Colonic mucosa (tissue), 4 donors: ENCODE measurements at places on chromosomes 5 and 9. TPM values are rescaled to one million over a fixed set of nuclear protein-coding genes. Genes with fewer than 3 reads are reported as not detected.
A peak's percentile ranks its signal among the peaks of the same experiment; 100 is the strongest.

DNA sequence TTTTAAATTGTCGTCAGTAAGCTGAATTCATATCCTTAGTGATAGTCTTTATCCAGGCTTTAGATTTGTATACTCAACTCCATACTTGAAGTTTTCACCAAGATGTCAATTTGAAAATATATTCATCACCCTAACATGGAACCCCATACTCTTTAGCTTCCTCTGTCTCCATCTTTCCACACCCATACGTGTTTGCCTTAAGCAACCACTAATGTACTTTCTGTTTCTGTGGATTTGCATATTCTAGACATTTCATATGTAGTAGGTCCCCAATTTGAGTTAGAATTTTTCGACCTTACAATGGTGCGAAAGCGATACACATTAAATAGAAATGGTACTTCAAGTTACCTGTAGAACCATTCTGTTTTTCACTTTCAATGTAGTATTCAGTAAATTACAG is 65.2 kb downstream of the NSD1 start:
- no peak for DNase-seq

- no peak for DNase-seq
Observed at GRCh38 chr9:37324691-37325490, 97.6 kb upstream of the GRHPR start.

- no peak for DNase-seq
Observed at GRCh38 chr5:1423901-1424603, 21.2 kb downstream of the SLC6A3 start.

GRCh38 chr9:34098307-34098706 is 28.2 kb downstream of the DCAF12 start:
- no peak for DNase-seq

DNA sequence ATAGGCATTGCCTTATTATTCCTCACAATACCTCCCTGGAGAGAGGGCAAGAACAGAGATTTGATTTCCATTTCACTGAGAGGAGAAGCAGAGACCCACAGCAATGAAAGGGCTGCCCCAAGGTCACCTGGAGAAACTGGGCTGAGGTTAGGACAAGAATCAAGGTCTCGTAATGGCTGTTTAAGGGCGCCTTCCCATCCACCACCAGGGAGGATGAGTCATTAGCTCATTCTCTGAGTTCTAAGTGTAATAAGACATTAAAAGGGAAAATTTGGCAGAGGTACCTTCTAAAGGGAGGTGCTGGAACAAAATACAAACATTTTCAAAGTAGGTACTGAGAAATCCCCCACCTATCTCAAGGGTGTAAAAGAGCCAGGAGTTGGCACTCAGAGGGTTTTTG is 52.6 kb upstream of the TCERG1 start:
- DNase-seq, result no peak

GRCh38 chr5:124735169-124735858 is 11.1 kb downstream of the ZNF608 start:
- peak; percentile 68 for DNase-seq

- DNase-seq, result peak; percentile 93
Observed at GRCh38 chr5:41193456-41194205, 19.7 kb downstream of the C6 start.

GRCh38 chr5:128241051-128241695 is 157.6 kb downstream of the SLC12A2 start:
- no peak for DNase-seq

- no peak for DNase-seq
Observed at GRCh38 chr9:134863941-134864820, 16.4 kb upstream of the FCN2 start.

- no peak for DNase-seq
Observed at GRCh38 chr9:77750981-77751340, 102.8 kb upstream of the GNA14 start.

The CCL27 gene
- not detected for total RNA-seq

The SEPTIN8 gene
- 57.6 TPM for total RNA-seq

The CCL19 gene
- 2.2 TPM for total RNA-seq

The PCAT7 gene
- 2.1 TPM for total RNA-seq

The PJA2 gene
- total RNA-seq, result 102 TPM

The AMBP gene
- 5.7 TPM for total RNA-seq
